ENCODE measurements at places on chromosomes 4 and X.

DNA sequence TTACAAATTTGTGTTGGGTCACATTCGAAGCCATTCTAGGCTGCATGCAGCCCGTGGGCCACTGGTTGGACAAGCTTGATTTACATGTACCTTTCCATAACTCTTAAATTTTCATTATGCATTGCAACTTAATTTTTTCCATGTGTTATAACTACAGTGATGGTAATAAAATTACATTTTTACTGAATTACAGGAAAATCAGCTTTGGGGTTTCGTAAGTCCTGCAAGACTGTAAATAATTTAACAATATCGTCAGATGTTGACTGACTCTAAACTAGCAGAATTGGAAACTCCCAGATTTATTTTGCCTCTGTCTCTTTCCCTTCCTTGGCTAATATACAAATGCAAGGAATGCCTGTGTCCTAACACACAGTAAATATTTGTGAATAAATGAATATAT is 88.0 kb upstream of the RAPGEF2 start:
- no peak for DNase-seq

DNA sequence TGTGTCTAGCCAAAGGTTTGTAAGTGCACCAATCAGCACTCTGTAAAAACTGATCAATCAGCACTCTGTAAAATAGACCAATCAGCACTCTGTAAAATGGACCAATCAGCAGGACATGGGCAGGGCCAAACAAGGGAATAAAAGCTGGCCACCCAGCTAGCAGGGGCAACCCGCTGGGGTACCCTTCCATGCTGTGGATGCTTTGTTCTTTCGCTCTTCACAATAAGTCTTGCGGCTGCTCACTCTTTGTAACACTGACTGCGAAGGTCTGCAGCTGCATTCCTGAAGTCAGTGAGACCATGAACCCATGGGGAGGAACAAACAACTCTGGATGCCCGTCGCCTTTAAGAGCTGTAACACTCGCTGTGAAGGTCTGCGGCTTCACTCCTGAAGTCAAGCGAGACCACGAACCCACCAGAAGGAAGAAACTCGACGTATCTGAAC is 14.3 kb downstream of the HNRNPDL start:
- no peak for DNase-seq

- no peak for DNase-seq
These were observed 730.7 kb upstream of the SLIT2 start for GRCh38 chr4:19520939-19521520.

DNA sequence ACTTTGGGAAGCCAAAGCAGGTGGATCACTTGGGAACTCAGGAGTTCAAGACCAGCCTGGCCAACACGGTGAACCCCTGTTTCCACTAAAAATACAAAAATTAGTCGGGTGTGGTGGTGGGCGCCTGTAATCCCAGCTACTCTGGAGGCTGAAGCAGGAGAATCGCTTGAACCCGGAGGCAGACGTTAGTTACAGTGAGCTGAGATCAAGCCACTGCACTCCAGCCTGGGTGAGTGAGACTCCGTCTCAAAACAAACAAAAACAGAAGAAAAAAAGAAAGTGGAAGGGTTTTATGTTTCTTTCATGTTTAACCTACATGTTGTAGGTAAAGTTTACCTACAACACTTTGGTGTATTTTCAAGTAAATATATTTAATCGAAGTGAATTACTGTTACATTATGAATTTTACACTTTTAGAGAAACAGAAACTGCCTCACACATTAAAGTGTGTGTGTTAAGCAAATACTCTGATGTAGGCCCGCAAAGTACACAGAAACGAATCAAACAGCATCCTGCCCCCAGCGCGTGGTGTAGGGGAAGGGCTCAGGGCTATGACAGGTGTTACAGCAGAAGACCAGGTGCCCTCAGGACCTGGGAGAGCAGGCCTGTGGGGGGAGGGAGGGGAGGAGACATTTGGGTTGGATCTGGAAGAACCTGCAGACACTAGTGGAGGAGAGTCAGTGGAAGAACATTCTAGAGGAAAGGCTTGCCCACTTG is 39.0 kb downstream of the PTTG2 start:
- no peak for DNase-seq

- no peak for DNase-seq
These were observed 2.9 kb downstream of the CPZ start for GRCh38 chr4:8595237-8596087.

DNA sequence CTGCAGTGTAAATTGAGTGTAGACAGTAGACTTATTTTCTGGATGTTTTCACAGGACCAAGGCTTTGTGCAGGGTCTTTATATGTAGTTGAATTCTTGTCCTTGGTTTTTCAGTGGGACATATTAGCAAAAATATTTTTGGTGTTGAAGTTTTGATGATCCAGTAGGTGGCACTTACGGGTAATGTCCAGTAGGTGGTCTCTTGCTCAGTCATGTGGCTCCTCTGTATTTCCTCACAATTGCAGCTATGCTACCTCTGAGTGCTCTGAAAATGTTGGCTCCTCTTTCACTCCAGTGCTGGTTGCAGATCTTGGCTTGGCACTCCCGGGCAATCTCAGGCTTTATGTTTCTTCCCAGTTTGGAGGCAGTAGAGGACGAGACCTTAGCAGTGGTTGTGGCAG is 419.8 kb upstream of the AMOT start:
- DNase-seq: no peak

DNA sequence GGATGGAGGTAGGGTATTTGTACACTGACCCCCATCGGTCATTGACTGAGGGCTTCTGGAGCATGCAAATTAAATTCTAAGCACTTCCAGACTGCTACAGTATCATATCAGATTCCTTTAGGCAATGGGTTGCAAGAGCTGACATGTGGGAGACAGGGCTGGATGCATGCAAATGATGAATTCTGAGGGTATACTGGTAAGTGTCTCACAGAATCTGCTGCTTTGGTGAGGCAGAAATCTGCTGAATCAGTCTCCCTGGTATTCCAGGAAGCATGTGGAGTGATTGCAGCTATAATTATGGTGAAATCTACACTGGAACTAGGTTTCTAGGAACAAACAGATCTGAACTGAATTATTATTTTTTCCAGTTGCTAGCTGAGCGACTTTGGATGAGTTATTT is 684.9 kb upstream of the MAGEB2 start:
- no peak for DNase-seq

GRCh38 chr4:82811838-82812341 is 13.3 kb upstream of the SCD5 start:
- no peak for DNase-seq

GRCh38 chr4:43456383-43456782 is 563.9 kb downstream of the GRXCR1 start:
- no peak for DNase-seq

GRCh38 chrX:794311-794710 is 163.7 kb downstream of the SHOX start:
- no peak for DNase-seq

- DNase-seq: no peak
These were observed 11.1 kb upstream of the KDM5C start for GRCh38 chrX:53236025-53236679.

GRCh38 chr4:120855307-120856001 is 67.1 kb downstream of the PRDM5 start:
- DNase-seq: no peak

- DNase-seq: no peak
These were observed 141.5 kb upstream of the RBPJ start for GRCh38 chr4:26179316-26179760.

GRCh38 chrX:131068945-131069719 is 11.0 kb downstream of the ARHGAP36 start:
- DNase-seq: no peak

DNA sequence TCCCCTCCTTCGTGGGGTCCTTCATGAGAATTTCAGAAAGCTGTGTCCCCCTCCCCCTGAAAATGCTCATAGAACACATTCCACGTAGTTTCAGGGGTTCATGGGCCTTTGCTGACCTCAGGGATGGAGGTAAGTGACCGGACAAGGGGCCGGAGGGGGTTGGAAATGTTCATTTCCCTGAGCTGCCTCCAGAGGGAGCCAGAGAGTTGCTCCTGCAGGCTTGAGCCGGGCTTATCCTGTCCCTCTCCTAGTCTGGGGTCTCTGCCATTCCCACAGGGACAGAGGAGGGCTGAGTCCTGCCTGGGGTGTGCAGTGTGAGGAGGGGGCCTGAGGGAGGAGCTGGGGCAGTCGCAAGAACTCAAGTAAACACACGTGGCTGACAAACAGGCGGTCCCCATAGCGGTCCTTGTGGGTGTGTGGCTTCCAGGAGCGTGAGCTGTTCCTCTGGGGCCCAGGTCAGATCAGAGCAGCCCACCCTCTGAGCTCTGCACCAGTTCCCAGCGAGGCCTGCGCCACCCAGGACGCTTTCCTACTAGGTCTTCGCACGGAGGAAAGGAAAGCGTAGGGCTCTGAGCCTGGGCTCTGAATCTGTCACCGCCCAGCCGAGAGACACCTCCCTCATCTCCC is 62.5 kb downstream of the WFS1 start:
- DNase-seq: no peak

GRCh38 chr4:48483006-48483776 is at the start of gene SLC10A4:
SLC10A4 (plus strand) TSS chr4:48483343; CDS start chr4:48483562, 219 bp downstream.
- no peak for DNase-seq

GRCh38 chr4:153113061-153113837 is 91.0 kb upstream of the TRIM2 start:
- no peak for DNase-seq

- no peak for DNase-seq
These were observed 14.2 kb downstream of the ZNF185 start for GRCh38 chrX:152912106-152912505.

- no peak for DNase-seq
These were observed 224.5 kb downstream of the PCDH18 start for GRCh38 chr4:137307806-137308205.

DNA sequence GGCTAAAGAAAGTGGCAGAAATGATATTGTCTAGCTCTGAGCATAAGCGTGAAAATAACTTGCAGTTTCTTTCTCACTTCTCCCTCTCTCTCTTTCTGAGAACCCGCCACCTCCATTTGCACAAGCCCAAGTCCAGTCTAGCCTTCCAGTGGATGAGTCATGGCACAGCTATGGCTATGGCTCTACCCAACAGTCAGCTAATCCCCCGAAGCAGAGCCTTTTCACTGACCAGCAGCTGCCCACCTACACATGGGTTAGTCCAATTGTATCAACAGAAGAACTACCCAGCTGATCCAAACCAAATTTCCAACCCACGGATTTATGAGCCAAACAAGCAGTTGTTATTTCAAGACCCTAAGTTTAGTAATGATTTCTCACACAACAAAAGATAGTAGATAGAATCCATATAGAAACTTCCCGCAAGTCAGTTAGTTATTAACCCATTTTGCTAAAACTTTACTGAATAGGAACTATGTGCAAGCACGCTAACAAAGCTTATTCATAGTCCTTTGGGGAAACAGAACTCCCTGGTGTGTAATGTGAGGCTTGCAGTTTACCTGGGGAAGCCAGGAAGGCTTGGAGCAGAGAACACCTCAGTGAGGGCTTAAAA is 282.3 kb downstream of the INPP4B start:
- DNase-seq: no peak

DNA sequence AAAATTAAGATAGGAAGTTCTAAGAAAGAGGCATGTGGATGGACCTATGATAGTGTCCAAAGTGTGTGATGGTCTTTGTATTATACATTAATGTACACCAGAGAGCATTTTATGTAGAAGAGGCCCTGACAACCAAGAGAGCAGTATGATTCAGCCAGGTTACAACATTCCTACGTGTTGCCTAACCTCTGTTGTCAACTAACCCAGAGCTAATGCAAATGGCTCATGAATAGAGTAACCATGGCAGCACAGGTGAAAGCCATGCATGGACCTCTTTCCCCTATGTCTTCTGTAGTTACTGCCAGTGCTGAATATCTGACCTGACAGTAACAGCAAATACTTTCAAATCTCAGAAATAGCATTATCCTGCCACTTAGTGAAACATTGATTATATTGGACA is 255.6 kb downstream of the NDST4 start:
- DNase-seq: no peak

DNA sequence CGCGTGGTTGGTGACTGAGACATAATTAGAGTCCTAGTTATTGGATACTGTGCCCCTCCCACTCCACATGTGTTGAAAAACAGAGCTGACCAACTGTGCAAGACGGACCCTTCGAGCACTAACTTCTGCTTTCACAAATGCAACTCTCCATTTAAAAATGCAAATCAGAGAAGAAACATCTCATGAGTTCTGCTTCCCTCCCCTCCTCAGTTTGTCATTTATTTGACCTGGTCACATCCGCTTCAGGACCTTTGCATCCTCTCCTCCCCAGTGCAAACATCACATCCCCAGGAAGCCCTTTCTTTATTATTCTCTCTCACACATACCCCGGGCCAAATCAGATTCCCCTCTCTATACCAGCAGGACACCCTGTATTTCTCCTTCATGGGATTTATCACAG is 38.1 kb upstream of the NOCT start:
- no peak for DNase-seq

DNA sequence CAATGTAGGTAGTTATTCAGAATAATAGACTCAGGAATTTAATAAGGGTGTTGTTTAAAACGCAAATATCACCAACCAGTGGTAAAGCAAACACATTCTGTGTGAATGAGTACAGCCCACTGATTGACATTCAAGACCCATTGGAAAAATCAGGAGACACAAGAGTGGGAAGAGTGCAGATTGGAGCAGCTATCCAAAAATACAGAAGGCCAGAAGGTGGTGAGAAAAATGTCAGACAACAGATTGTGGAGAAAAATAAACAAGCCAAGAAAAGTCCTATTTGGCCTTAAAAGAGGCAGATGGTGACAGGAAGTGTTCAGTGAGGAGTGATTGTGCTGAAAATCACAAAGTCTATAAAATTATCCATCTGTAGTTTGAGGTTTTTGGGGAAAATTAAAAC is 39.3 kb downstream of the CPE start:
- no peak for DNase-seq

- no peak for DNase-seq
These were observed 62.6 kb downstream of the COQ2 start for GRCh38 chr4:83221897-83222441.

- no peak for DNase-seq
These were observed 48.2 kb upstream of the KDR start for GRCh38 chr4:55173580-55173979.

All from stimulated activated CD8-positive, alpha-beta memory T cell treated with anti-CD3 and anti-CD28 coated beads, Interleukin-4, amount 100 ng/mL, for 1 hour (primary cell).